Activated naive CD8-positive, alpha-beta T cell treated with anti-CD3 and anti-CD28 coated beads for 36 hours (primary cell): ENCODE measurements at places on chromosomes 2 and 18. TPM values are rescaled to one million over a fixed set of nuclear protein-coding genes. Genes with fewer than 3 reads are reported as not detected.

DNA sequence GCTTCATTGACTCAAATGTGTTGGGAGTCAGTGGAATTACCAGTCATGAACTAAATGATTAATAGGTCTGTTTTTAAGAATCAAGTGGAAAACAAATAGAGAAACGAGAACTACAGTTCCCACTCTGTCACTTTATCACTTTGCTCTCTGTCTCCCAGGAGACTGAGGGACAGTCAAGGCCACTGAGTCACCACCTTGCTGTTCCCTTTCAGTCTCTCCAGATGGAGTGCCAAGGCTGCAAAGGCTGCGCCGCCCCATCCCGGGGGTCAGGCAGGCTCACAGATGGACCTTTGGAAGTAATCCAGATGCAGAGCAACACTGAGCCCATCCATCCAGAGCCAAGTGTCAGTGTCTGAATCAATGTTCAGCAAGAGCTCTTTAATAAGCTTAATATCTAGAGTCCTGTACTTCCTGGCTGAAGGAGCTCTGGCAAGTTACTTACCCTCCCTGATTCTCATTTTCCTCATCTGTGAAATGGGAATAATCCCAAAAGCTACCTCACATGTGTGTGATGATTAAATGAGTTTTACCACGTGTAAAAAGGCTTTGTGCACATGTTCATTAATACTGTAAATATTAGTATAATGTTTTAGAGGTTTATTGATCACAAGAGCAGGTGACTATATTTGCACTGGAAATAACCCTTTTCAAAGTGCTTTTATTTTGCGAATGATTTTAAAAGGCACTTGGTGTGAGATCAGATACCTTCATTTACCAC, 43.0 kb upstream of the EFEMP1 start:
- H3K27me3 ChIP-seq = peaks cover 7% of the 10 kb centered on the region
- no peak overlapping the region for H3K4me3 ChIP-seq
- no peaks in the 10 kb centered on the region for H3K36me3 ChIP-seq
- H3K4me1 ChIP-seq = no peaks in the 10 kb centered on the region

DNA sequence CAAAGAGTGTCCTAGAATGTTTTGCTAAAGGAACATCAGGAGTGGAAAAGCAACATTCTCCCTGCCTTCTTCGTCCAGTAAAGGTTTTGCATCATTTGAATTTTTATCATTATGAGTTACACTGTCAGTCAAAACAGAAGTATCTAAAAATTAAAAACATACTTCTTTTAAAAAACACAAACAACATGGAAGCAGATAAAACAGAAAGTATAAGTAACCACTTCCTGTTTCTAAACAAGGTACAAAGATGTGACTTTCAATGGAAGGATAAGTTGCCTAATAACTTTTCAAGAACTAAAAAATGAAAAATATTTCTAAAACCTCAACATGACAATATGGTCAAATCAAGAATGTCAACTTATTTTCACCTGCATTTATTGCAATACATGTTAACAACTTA, 158.2 kb downstream of the STK39 start:
- no peak overlapping the region for H3K4me3 ChIP-seq
- H3K27me3 ChIP-seq = no peaks in the 10 kb centered on the region
- H3K36me3 ChIP-seq = peaks cover 7% of the 10 kb centered on the region
- peaks cover 5% of the 10 kb centered on the region for H3K4me1 ChIP-seq
- DNase-seq = no peak

DNA sequence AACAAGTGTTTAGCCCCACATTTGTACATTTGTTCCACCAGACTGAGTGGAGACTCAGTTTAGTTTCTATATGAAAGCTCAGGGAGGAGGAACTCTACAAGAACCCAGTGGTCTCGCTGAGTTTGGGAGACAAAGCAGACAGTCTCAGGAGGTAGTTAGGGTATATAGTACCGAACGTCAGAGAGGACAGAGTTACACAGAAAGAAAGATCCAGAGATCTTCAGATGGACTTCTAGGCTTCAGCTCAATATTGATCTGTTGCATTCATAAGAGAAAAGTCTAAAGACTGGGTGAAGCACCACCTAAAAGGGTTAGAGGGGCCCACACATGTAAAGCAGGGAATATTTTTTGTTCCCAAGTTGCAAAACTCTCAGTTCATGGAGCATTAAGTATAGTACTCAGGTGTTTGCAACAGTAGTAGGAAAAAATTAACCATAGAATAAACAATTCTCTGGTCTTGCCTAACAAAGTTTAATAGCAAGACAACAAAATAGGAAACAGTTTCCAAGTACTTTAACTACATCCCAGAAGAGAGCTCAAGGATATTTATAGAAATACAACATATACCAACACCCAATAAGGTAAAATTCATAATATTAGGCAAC, 4.2 kb downstream of the TFPI start:
- no peak for DNase-seq
- peaks cover 8% of the 10 kb centered on the region for H3K4me1 ChIP-seq
- no peak overlapping the region for H3K27ac ChIP-seq
- H3K27me3 ChIP-seq = peaks cover 22% of the 10 kb centered on the region

GRCh38 chr18:5456577-5457461, 87.0 kb downstream of the EPB41L3 start:
- H3K27ac ChIP-seq = peak overlapping the region; percentile 63
- H3K4me1 ChIP-seq = peaks cover 13% of the 10 kb centered on the region
- H3K36me3 ChIP-seq = no peaks in the 10 kb centered on the region
- H3K4me3 ChIP-seq = peak overlapping the region; percentile 56

The PUM2 gene
- 108 TPM for total RNA-seq

The SERPINB11 gene
- total RNA-seq = not detected
